M059J (cell line): ENCODE measurements at places on chromosomes 1 and 21. TPM values are rescaled to one million over a fixed set of nuclear protein-coding genes. Genes with fewer than 3 reads are reported as not detected.

DNA sequence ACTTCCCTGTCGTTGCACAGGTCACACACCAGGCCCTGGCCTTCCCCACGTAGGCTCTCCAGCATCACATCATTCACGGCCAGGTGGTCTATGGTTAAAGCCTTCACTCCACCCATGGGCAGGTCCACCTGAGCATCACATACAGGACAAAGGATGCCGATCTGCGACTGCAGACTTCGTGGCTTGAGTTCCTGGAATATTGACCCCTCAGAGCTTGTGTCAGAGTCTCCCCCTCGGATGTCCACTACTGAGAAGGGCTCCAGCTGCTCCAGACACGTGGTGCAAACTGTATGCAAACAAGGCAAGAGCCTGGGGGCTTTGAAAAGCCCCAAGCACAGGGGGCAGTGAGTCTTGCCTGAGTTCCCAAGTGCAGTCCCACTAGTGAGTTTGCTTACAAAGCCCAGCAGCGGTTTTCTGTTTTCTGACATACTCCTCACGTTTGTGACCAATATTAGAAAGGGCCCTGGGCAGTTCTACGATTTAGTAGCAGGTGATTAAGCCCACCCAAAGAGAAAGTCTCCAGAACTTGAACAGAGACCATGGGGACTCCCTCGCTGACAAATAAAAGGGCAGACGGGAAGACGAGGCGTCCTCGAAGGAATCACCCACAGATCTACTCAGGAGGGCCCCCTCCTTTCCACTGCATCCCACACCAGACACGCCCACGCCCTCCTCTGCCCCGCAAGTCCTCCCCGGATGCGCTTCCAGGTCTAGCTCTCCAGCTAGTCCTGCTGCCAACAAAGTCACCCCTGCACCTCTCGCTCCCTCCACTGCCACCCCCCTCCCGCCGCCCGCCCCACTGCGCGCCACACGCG, 568 bp downstream of the TRIM45 start:
- DNase-seq, result no peak

DNA sequence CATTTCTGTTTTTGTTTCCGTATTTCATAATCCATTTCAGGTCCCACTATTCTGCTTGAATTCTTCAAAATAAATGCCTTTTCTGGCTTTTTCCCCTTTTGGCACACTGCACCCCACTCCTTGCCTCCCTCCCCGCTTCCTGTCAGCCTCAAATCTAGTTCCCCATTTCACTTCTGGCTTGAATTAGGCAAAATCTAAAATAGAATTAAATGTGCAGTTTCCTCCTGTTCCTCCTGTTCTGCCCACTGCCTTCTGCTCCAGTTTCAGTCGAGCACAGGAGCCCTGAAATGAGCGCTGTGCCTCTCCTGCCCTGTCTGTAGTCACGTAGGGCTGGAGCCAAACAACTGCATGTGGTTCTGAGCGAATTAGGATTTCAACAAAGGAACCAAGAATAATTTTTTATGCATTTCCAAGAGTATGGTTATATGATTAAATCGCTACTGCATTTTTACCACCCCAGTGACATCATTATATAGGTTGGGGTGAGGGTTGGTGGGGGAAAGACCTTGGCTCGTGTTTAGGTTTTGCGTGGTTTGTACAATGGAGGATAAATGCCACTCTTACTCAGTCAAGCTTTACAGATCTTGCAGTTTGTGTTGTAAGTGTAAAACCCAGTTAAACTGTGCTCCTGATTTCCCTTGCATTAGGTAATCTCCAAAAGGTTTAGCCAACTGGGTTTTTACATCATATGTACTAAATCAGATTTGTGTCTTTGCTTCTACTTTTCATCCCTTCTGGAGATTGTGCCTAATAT, 114.9 kb downstream of the VPS13D start:
- DNase-seq, result no peak

DNA sequence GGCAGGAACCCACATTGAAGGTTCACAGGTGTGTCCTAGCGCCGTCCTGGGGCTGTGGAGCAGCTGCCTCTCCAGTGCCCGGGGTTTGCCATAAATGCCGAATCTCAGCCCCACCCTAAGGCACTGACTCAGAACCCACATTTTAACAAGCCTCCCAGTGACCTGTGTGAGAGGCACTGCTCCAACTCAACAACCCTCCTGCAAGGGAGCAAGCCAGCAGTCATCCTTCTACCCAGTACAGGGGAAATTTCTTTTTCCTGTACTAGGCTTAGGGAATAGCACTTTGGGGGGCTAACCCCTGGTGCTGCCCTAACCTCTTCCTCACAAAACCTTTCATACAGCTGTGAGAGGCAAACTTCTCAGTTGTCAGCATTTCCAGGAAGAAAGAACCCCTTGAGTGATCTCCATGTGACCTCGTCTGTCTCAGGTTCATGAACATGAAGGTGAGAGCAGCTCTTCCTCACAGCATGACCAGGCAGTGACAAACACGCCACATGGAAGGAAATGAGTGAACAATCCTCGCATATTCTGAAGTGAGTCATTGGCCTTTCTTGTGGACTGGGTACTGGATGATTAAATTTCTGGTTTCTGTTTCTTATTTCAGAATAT, 11.4 kb upstream of the BCAR3 start:
- peak; percentile 98 for DNase-seq

DNA sequence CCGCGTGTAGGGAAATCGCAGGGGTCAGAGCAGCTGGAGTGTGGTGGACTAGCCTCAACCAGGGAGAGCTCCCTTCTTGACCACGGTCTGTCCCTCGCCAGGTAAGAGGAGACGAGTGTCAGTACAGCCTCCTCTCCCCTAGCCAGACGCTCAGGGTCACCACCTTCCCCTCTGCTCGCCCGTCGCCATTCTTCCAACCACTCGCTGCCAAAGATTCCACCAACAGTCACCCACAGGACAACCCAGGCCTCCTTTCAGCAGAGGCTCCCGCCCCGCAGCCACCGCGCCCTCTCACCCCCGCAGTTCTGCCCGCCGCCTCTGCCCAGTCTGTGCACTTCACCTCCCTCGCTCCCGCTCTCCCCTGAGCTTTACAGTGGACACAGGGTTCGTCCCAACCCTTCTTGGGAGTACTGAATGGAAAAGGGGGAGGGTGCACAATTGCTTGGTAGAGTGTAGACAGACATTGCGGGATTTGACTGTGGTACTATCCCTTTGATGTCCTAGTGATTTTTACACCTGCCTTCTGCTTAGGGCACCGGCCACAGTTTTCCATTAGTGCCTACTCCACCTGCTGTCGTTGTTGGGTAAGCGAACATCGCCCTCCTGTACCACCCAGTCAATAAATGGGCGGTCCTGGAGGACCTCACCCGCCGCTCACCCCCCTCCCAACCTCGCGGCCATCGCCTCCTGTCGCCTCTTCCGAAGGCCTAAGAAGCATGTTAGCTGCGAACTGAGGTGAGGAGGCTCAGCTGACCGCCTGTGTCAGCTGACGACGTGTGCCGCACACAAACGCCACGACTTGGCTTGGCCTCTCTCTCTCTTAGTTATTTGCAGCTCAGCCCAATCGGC, 9.2 kb upstream of the NBPF11 start:
- no peak for DNase-seq

- no peak for DNase-seq
These were observed 22.6 kb downstream of the IFNGR2 start for GRCh38 chr21:33425825-33426224.

Gene KRTAP19-5
- total RNA-seq, result not detected in 2 replicates

GRCh38 chr1:153677718-153678518, 570 bp upstream of the NPR1 start:
- DNase-seq, result peak; percentile 45

Gene RNU1-1
- not detected in 2 replicates for total RNA-seq

DNA sequence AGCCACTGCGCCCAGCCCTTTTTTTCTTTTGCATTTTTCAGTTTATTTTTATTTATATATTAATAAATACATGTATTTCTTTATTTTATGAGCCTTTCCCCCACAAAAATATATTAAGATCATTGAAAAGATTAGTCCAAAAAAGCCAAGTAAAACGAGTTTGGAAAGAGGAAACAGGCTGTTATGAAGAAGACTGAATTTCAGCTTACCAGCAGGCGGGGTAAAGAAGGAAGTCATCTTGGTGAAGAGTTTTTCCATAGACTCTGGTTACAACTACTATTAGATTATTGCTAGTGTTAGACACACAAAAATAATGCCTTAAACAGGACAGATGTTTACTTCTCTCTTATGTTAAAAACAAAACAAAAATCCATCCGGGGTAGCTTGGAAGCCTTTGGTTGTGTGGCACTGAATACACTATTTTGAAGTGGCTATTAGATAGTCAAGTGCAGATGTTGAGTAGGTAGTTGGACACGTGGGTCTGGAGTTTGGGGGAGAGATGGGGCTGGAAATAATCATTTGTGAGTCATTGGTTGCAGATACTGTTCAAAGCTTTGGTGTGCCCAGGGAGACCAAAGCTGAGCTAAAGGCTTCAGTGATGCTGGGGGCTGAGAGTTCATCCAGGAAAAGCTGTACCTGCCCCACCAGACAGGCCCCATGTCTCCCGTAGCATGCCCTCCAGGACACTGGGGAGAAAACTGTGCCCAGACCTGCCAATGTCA, 8.7 kb upstream of the LRRC71 start:
- DNase-seq, result no peak

Gene TMEM125
- not detected in 2 replicates for total RNA-seq

DNA sequence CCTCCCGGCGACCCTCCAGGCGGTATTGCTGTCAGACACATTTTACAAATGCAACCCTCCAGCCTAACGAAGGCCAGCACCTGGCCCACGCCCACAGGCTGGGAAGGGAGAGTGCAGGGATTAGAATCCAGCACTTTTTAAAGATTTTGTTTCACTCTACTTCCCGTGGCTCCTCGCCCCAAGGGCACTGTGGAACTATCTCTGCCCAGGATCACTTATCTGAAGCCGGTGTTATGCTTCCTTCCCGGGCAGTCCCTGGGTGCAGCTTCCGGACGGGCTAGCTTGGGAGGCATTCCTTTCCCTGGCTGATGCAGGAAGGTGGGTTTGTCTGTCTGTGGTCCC, 35.8 kb downstream of the CCN1 start:
- no peak for DNase-seq

DNA sequence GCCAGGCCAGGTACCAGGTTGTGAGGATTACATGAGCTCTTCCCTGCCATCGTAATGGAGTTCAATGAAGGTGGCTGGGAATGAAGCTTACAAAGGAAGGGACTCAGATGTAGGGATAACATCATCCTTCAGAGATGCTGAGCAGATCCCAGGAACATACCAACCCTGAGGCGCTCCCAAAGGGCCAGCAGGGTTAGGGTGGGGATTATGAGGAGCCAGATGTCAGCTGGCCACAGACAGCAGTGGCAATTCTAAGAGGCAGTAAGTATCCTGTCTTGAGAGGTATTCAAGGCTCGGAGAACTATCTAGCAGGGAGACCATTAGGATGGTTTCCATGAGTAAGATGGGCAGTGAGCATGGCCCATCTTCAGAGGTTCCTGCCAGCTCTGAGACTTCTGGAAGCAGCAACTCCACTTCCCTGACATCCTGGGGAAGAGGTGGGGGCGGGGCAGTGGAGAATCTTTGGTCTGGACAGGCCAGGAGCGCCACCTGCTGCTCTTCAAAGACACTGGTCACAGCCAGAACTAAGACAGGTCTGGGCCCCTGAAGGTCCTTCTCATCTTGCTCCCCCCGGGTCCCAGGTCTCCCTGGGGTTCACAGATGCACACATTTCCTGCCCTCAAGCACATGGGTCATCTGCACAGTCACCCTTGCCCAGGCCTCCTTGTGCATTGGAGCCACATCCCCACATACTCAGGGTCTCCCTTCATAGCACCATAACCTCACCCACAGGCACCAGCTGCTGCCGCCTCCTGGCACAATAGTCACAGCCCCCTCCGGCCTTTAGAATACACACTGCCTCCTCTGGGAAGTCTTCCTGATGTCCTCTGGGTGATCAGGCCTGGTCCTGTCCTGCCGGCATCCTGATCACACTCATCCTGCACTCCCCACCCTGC, 2.7 kb upstream of the SDC3 start:
- peak; percentile 87 for DNase-seq

- no peak for DNase-seq
These were observed 29.1 kb downstream of the DNAJC11 start for GRCh38 chr1:6672558-6672957.

- DNase-seq, result no peak
These were observed 2.7 kb upstream of the RUNX3 start for GRCh38 chr1:24932725-24933294.

DNA sequence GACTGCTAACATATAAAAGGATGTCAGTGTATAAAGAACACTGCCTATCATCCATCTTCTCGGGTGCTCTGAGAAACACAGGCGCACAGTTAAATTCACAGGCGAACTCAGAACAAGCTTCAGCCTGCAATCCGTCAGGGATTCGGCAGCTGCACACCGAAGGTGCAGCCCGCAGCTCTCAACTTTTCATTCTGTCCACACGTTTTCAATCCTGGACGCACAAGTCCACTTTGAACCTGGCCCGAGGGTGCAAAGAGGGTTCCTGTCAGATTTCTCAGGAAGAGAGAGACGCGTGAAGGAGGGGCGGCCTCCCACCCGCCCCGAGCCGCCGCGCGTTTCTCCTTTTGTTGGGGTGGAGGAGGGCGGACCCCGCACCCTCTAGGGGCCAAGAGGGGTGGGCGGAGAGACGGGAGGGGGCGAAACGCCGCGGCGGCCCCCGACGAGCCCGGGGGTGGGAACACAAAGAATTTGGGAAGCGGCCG, 724 bp downstream of the DOCK7 start:
- peak; percentile 68 for DNase-seq

GRCh38 chr1:9311479-9311878, 18.8 kb downstream of the SPSB1 start:
- no peak for DNase-seq

Gene RSBN1
- 7.5 and 12.4 TPM in 2 replicates for total RNA-seq

DNA sequence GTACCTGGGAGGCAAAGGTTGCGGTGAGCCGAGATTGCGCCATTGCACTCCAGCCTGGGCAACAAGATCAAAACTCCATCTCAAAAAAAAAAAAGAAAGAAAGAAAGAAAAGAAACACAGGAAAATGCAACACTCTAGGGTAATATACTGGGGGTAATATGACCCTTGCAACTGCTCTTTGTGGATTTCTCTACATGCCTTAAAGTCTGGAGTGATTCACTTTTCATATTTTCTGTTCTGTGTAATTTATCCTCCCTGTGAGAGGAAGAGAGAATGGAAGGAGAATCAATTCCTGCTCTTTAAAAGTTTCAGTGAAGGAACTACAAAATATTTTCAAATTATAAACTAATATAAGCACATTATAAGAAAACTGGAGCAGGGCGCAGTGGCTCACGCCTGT, 22.7 kb downstream of the RIT1 start:
- no peak for DNase-seq

GRCh38 chr1:19654886-19655717, 9.6 kb upstream of the HTR6 start:
- no peak for DNase-seq

Gene RPS27
- 2,348 and 3,641 TPM in 2 replicates for total RNA-seq

- peak; percentile 72 for DNase-seq
These were observed 25.0 kb upstream of the CHRM3 start for GRCh38 chr1:239361403-239361802.
